ENCODE measurements at places on chromosomes 12 and 14.

DNA sequence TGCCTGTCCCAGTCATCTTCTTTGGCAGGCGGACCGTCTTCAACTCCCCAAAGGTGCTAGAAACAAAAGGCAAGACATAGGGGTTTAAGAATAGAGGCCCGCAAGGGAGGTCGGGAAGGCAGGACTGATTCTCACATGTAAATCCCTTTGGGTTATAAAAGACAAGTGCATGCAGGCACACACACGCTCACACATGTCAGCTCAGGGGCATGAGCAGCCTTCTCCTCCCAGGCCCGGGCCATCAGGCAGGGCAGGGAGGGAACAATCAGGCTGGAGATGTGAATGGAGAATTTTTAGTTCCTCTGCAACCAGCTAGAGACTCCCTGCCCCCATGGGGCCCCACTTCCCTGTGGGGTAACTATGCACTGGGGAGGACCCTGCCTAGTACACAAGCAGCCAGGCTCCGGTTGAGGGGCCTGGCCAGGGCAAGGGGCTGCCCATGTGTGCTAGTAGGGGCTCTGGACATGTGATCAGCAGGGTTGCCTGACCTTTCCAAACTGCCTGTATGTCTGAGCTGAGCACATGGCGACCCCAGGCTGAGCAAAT, 107.2 kb downstream of the RBM19 start:
- peak; percentile 10 for DNase-seq

GRCh38 chr12:81078469-81079196, 754 bp downstream of the ACSS3 start:
- no peak for DNase-seq

- no peak for DNase-seq
Measured at GRCh38 chr12:47858511-47859266, 39.0 kb upstream of the HDAC7 start.

DNA sequence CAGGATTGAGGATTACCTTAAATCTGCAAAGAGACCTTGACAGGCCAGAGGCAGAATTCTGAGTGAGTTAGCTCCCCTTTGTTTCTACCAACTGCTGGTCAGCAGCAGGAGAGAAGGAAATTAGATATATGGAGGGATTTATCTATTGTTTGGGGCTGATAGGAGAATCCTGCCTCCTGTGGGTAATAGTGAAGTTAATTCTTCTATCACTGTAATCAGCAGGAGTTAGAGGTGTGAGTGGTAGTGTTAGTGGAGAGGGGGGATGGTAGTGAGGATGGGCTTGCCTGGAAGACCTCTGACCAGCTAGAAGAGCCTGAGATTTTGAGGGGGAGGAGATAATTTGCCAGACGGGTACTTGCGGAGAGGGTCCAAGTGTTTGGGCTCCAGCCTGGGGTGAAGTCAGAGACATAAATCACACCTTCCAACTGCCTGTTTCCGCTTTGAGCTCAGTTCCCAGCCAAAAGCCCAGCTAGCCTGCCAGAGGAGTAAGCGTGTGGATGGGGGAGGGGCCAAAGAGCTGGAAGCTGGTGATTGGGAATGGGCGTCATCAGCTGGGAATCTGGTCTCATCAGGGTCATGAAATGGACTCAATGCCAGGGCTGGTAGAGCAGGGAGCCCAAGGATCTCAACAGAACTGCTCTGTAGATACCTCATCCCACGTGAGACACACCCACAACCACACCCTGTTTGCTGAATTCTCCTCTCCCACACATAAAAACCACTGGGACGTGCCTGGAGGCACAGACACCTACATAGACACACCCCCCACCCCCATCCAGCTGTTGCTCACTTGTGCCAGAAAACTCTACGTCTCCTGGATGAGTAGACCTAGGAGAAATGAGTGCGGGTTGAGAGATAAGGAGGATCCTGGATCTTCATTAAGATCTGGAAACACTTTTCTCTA, 13.1 kb upstream of the ITGA5 start:
- peak; percentile 34 for DNase-seq

DNA sequence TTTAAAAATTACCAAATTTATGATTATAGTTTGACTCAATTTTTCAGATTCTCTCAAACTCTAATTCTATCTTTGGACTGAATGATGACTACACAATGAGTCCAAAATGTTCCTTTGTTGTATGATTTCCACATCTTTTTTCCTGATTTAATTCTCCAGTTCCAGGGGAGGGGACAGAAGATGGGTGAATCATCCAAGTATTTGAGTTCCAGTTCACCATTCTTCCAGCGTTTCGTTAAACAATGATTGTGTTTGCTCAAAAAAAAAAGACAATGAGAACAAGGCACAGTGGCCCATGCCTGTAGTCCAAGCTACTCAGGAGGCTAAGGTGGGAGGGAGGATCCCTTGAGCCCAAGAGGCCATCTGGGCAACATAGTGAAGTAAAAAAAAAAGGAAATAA, 23.8 kb downstream of the BAZ1A start:
- no peak for DNase-seq

DNA sequence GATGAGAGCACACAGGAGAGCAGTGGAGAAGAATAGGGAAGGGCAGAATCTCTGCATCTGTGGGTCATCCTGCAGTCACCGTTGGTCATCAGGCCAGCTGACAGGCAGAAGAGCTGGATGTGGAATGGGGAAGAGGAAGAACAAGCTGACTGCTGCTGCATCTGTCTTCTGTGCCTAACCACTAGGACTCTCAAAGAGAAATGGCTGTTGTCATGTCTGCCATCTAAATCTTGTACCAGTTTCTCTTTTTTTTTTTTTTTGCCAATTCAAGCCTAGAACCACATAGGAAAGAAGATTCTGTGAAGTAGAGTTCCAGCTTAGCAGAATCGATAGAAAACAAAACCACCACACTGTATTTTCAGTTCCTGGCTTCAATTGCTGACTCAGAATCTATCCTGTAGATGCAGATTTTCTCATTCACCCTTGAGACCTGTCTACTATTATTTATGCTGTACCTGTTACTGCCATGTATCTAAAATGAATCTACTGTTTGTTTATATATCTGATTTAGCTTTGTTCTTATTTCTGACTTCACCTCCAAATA, 421.9 kb upstream of the PRICKLE1 start:
- DNase-seq, result peak; percentile 10

DNA sequence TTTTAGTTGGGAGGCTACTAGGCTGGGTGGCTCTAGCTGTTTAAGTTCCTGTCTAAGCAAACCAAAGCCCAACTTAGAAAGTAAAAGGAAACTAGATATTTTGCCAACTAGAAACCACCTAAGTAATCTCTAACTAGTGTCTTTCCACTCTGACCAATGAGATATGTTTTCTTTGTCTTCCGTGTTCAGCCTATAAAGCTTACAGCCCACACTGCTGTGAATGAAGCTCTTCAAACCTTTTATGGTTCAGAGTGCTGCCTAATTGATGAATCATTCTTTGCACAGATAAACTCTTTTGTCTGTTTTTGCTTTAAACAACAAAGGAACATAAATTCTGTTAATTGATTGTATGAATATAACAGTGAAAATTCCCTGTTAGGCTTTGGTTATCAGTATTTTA, 66.1 kb downstream of the FUT8 start:
- DNase-seq, result no peak

GRCh38 chr14:91363776-91364523, 53.7 kb downstream of the CCDC88C start:
- peak; percentile 81 for DNase-seq

- DNase-seq, result no peak
Measured at GRCh38 chr12:32947206-32948067, 50.9 kb upstream of the PKP2 start.

- DNase-seq, result no peak
Measured at GRCh38 chr14:32331206-32331605, 2.1 kb downstream of the AKAP6 start.

- DNase-seq, result peak; percentile 88
Measured at GRCh38 chr12:57148469-57149244, 1.2 kb upstream of the LRP1-AS start.

DNA sequence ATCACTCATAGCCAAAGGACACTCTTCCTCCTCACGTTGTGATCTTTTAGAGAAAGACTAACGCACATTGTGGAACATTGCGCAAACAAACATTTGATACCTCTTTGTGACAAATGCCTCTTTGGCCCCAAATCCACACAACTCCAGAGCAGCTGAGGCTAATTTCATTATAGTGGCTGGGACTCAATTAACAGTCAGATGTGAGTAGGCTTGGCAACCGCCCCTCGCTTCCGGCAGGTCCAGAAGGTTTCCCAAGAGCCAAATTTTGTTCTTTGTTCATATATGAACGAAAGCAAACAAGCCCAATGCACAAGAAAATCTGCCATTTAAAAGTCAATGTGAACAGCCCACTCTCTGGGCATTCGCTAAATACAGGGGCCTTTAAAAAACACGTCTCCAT, 273.9 kb downstream of the GLT1D1 start:
- DNase-seq, result no peak

- DNase-seq, result peak; percentile 93
Measured at GRCh38 chr12:121128908-121129810, 3.5 kb upstream of the P2RX7 start.

- DNase-seq, result no peak
Measured at GRCh38 chr12:12725956-12726554, 8.9 kb downstream of the CDKN1B start.

- DNase-seq, result no peak
Measured at GRCh38 chr14:95885866-95886265, 9.2 kb downstream of the TUNAR start.

- no peak for DNase-seq
Measured at GRCh38 chr12:68414988-68415387, 82.8 kb upstream of the MDM1 start.

GRCh38 chr12:26187014-26187798, 8.2 kb upstream of the SSPN start:
- no peak for DNase-seq

- no peak for DNase-seq
Measured at GRCh38 chr14:45144658-45145057, 8.9 kb downstream of the FANCM start.

DNA sequence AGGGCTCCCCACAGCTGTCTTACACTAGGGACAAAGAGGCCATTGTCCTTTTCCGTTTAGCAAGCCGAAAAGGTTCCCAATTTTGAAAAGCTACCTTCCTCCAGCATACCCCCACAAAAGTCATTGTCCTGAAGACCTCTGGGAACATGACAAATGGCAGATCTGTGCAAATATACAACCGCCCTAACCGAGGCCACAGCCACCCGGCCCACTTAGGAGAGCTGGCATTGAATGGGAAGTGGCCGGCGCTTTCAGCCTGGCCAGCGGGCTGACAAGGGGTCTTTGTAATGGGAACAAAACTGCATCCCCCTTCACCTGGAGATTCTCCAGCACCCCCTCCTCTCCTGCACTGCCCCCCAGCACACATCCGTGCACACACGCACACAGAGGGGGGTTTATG, 48.1 kb upstream of the VASH1 start:
- no peak for DNase-seq

DNA sequence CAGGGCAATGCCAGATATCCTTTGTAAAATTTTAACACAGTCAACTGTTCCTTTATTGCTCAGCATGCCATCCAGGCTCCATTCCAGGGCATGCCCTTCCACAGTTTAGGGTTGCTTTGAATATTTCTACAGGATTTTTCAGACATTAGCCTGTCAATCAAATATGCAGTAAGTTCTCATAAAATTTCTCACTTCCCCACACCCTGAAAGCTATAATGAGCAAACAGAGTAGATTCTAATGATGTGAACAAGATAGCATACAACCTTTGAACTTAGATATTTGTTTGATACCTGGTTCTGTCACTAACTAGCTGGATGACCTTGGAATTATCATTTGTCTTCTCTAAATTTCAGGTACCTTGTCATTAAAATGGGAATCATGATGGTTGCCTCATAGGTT, 251.2 kb downstream of the SYT1 start:
- DNase-seq, result no peak

DNA sequence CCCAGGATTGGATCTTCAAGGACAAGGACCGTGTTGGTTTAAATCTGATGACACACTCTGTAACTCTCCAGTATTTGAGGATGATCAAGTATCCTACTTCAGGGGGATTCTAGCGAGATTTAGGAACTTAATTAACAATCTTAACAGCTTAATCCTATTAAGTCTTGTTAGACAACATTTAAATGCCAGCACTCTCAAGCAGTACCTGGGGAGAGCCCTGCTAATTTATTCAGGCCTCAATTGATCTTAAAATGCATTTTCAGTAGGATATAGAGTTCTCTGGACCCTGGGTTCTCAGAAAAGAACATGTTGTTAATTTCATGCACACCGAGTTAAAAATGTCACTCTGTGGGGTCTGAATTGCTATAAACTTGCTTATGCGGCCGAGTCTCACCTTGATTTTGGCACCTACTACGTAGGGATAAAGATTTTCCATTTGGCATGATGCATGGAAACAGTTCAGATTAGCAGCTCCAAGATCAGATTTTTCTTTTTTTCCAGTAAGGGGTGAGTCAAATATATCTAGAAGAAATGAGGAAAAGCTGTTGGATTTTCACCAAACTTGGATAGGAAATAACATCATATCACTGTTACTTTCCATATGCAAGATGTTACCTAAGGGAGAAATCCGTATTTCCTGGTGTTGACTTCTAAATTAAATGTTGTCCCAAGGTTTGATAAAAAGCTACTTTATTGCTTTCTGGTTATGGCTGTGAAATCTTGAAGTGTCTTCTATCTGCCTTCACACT, 76.1 kb downstream of the SLC24A4 start:
- no peak for DNase-seq

- no peak for DNase-seq
Measured at GRCh38 chr12:684416-684815, 21.2 kb upstream of the NINJ2 start.

DNA sequence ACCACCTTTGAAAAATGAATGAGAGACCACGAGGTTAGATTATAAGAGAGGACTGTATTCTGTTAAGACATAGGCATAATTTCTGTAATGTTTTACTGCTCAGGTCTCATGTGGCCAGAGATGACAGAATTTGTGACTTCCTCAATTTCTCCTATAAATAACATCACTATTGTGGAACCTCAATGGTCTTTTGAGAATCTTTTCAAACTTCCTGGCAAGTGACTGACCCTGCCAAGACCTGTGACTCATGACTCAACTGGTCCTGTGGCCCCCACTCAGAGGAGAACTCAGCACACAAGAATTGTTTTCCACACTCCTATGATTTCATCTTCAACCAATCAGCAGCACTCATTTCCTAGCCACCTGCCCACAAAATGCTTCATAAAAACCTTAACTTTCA, 508.2 kb upstream of the ATP2B1 start:
- peak; percentile 72 for DNase-seq

DNA sequence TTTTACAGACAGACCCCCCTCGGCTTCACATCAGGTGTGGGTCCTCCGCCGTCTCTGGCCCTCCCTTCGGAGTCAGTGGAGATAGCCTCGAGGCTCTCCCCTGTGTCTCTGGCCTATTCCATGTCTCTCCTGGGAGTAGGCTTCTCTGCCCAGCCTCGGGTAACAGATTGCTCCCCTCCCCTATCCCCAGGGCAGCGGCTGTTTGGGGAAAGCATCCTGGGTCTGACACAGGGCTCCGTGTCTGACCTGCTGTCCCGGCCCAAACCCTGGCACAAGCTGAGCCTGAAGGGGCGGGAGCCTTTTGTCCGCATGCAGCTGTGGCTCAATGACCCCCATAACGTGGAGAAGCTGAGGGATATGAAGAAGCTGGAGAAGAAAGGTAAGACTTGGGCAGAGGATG, 30.8 kb downstream of the PHETA1 start:
- DNase-seq, result no peak

- DNase-seq, result peak; percentile 73
Measured at GRCh38 chr14:23183479-23183878, at the start of gene SLC7A8. SLC7A8 (minus strand) TSS chr14:23183660; CDS start chr14:23182914, 746 bp downstream.

GRCh38 chr12:106903241-106903945, 52.3 kb upstream of the TMEM263 start:
- peak; percentile 50 for DNase-seq

Data from suppressor macrophage (primary cell).